ENCODE measurements at places on chromosomes 7 and 10.

- DNase-seq = no peak
Observed at GRCh38 chr7:3914051-3914775, 613.2 kb downstream of the SDK1 start.

GRCh38 chr10:21943633-21944265 is 59.8 kb downstream of the DNAJC1 start:
- no peak for DNase-seq

DNA sequence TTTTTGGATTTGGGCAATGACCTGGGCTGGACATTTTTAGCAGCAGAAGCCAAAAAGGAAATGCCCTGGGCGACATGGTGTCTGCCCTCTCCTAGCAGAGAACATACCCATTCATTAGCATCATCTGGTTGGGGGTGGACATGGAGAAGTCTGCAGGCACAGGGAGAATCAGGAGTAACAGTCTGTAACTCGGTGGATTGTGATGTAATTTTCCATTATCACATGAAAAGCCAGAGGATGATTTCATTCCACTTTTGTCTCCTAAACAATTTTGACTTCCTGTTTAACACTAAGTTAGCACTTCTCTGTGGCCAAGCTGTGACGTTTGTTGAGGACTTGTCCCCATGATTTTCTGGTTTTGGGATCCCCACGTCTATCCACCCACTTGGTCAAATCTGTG is 153.8 kb upstream of the HABP2 start:
- DNase-seq = no peak

- DNase-seq = no peak
Observed at GRCh38 chr10:75708060-75708459, 276.6 kb downstream of the LRMDA start.

DNA sequence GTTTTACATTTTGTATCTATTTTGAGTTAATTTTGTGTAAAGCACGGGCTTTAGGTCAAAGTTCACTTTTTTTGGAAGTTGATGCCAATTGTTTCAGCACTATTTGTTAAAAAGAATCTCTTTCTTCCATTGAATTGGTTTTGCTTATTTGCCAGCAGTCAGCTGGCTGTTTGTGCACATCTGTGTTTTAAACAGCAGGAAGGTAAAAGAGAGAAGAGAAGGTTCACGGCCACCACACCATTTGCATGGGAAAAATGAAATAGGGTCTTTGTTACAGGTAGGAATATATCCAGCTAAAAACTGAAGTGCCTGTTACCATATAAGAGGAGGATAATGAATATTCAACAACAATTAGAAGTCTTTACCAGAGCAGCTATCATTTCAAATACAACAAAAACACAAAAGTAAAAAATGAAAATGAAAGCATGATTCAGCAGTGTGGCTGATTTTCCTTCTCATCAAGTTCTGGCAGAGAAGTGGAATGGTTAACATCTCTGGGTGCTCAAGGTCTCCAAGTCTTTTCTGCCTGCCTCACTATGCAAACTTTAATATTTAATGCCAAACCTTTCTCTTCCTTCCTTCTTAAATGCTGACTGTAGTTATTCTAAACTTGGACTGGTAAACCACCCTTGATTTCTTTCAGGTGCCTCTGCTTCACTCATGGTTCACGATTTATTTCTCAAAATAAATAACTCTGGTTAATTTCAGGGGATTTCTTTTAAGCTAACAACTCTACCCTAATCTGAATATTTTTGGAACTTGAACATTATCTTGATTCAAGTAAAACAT is 841.5 kb downstream of the GRM8 start:
- no peak for DNase-seq

Data from DMS 273 treated with DMSO at 0.1 percent for 48 hours (cell line).